Activated CD4-positive, alpha-beta T cell treated with anti-CD3 and anti-CD28 coated beads, Interleukin-2, amount 50 U/mL, for 48 hours (primary cell): ENCODE measurements at places on chromosomes 4 and X.

DNA sequence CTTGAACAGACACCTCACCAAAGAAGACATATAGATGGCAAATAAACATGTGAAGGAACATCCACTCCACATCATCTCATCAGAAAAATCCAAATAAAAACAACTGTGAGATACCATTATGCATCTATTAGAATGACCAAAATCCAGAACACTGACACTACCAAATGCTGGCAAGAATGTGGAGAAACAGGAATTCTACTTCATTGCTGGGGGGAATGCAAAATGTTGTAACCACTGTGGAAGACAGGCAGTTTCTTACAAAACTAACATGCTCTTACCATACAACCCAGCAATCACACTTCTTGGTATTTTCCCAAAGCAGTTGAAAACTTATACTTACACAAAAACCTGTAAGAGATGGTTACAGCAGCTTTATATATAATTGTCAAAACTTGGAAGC lies 38.2 kb upstream of the ANTXR2 start:
- DNase-seq, result no peak

- peak; percentile 20 for DNase-seq
Measured at GRCh38 chrX:15158736-15159406, 111.0 kb downstream of the ASB9 start.

- no peak for DNase-seq
Measured at GRCh38 chrX:150032742-150033141, 94.5 kb upstream of the EOLA2 start.

- DNase-seq, result no peak
Measured at GRCh38 chr4:123826896-123827295, 430.3 kb downstream of the SPRY1 start.

DNA sequence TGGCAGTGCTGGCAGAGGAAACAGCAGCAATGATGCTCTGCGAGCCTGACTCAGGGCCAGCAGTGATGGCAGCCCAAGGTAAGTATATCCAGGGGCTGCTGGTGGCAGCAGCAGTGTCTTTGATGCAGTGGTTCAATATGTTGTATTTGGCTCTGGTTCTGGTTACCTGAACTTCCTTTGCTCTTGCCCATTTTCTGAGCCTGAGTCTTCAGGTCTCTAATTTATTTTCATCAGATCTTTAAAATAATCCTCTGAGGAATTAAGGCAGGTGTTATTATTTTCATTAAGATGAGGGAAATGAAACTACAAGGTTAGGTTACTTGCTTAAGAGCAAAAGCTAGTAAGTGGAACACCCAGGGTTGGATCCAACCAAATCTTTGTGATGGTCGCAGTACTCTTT lies 102.8 kb upstream of the BMP2K start:
- no peak for DNase-seq

DNA sequence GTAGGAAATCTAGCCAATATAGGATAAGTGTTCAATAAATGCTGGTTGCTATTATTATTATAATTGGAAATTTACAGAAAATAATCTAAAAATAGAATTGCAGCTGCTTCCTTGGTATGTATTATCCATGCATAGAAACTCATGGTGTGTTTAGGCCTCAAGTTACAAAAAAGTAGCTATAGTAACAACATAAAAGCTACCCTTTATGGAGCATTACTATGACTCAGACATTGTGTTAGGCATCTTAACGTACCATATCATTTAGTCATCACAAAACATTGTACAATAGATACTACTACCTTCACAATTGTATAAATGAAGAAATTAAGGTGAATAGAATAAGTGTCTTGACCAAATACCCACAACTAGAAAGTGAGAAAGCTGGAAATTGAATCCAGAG lies 126.9 kb upstream of the NRK start:
- no peak for DNase-seq

DNA sequence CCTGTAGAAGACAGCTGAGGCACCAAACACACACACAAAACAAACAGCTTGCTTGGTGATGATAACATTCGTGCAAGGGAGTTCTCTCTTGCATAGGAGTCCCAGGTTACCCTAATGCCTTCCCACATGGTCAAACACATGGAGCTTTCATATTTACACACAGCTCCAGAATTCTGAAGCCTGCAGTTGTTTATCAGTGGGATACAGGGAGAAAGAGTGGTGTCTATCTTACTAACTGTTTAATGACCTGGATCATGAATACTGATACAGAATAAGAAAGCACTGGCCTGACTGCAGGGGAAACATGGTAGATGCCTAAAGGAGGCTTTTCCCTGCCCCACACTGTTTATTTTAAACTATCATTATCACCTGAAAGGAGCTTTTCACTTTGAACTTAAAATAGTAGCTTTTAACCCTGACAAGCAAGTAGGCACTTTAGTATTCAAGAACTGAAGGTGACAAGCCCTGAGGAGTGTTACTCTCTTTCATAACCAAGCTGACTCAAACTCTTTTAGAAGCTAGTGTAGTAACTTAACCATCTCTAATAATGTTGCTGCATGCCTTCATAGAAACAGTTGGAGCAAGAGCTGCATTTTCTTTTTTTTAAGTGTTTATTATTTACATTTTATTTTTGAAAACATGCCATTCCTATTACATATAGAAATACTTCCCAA lies 15.6 kb downstream of the TET2 start:
- DNase-seq, result no peak
